ENCODE measurements at places on chromosomes 1 and 21.

- DNase-seq, result no peak
Observed at GRCh38 chr1:88341447-88341846, 342.6 kb upstream of the PKN2 start.

DNA sequence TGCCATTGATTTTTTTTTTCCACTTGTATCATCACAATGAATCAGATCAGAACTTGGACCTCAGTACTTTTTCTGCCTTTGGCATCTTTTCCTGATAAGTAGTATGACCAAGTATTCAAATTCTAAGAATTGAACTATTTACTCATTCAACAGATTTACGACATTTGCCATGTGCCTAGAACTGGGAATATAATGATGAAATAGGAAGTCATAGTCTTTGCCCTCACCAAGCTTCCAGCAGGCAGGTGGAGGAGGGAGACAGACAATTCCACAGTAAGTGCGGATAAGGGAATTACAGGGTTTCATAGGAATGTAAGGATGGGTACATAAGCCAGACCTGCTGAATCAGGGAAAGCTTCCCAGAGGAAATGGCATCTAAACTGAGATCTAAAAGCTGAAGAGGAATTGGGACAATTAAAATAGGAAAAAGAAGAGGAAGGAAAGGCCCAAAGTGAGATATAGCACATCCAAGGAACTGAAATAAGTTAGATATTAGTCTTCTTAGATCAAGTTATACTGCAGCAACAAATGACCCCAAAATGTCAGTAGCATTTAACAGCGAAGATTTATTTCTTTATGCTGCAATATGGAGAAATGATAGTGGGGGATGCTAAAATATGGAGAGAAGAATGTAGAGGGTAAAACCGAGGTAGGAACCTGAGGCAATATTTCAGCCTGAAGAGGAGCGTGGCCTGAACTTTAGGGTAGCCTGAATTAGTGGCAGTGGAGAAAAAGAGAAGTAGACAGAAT, 5.3 kb upstream of the DDX59 start:
- DNase-seq, result no peak

- DNase-seq, result no peak
Observed at GRCh38 chr1:34842952-34843371, 16.6 kb downstream of the SMIM12 start.

DNA sequence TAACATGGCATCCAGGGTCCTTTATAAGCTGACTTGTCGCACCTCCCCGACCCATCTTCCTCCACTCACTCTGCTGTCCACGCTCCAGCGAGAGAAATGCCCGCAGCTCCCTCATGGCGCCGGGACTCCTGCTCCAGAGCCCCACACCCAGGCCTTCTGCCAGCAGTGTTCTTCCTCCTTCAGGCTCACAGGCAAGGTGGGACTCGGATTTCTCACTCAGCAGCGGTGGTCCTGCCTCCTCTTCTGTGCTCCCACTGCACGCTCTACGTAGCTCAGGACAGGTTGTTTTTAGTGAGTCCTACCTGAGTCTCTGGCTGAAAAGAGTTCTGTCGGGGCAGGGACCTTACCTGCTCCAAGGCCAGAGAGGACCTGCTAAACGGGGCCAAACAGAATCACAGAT, 11.2 kb downstream of the THEMIS2 start:
- DNase-seq, result no peak

- no peak for DNase-seq
Observed at GRCh38 chr1:208665936-208666335, 421.8 kb upstream of the PLXNA2 start.

DNA sequence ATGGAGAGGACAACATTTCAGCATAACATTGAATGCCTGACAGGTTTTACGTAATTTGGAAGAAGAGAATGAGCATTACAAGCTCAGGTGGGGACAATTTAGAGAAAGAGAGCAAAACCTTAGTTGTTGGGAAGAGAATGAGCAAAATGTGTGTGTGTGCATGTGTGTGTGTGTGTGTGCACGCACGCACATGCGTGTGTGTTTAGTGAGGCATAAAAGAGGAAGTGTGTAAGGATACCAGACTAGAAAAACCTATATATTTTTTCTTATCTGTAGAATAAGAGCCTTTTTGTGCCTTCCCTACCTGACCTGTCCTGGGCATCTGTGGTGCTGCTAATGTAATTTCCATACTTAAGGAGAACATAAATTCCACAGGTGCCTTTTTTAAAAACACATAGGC, 99.0 kb upstream of the PLXNA2 start:
- no peak for DNase-seq

Measured in stimulated activated naive CD4-positive, alpha-beta T cell (primary cell).